ENCODE measurements at places on chromosomes 2 and 18.

DNA sequence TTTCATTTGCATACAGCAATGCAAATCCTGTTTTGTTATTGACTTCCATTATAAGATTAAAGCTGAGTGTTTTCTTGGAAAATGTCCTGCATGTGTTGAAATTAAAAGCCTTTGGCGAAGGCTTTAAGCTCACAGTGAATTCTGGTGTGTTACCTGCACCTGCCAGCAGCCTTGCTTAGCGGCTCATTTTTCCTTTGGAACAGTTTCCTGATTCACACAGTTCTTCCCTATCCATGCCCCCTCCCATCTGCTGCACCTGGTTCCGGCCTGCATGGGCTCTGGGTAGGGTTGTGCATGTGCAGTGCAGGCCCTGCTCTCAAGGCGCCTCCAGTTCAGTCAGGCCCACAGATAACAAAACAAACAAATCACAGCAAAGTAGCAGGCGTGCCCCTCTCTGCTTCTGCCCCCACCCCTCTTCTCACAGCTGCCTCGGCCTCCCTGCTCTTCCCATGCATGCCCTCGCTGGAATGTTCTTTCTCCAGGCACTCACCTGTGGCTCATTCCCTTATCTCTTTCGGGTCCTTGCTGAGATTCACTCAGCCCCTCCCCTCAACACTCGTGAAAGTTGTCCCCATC is 15.8 kb downstream of the MTCL1 start:
- no peak for DNase-seq

GRCh38 chr2:238658054-238658407 is 189.9 kb upstream of the TWIST2 start:
- DNase-seq: no peak

DNA sequence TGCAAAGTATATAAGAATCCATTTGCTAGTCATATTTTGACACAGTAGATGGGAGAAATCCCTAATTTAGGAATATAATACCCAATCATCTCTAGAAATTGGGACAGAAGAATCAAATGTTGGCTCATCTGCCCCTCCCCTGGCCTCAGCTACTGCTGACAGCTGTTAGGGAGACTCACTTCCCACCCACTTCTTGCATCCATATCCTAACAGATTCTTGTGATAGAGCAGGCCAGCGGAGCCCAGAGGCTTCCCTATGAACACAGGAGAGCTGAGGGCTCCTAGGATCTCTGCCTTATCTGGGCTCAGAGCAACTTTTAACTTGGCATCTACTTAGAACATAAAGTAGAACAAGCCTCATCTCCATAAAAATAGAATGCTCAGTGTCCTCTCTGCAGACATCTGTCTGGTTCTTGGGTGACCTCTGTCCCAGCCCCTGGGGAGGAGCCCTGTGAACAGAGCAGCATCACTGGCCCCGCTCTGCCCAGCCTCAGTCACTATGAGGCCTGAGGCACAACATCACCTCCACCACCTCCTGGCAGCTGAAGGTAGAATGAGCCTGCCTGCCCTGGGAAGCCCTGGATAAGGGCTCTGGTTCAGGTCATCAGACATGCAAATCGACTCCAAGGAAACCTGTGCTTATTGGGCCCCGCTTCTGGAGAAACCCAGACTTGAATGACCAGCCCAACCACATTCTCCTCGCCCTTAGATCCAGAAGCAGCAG is 229.7 kb downstream of the ANKRD36B start:
- no peak for DNase-seq

GRCh38 chr2:40027968-40028367 is 248.9 kb upstream of the THUMPD2 start:
- DNase-seq: no peak

DNA sequence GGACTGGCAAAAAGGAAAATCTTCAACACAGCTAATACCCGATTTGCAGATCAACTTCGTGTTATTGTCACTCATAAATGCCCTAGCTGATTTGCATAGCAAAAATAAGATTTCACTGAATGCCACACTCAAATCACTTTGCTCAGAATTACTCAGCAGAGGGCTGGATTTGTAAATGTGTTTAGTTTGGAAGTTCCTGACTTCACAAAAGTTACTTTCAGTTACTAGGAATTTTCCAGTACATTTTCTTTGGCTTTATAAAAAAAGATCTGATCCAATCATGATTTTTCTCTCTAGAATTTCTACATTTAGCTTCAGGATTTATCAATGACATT is 433.3 kb upstream of the ID2 start:
- no peak for DNase-seq

- no peak for DNase-seq
Observed at GRCh38 chr2:45841752-45842407, 190.4 kb downstream of the PRKCE start.

GRCh38 chr2:58466804-58467203 is 225.7 kb upstream of the FANCL start:
- no peak for DNase-seq

DNA sequence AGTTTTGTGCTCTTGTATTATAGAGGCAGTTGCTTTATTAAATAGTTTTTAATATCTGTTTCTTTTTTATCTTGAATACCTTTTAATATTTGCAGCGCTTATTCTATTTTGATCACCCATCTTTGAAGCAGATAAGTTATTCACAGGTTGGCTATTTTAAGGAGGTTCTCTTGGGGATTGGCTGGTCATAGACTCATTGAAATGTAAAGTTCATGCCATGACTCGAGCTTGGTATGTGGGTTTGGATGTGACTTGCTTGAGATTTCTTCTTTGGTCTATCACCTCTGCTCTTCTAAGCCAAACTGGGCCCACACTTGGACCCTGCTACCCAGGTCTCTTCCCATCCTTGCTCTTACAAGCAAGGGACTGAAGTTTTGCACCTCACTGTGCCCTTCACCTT is 33.6 kb downstream of the FARP2 start:
- no peak for DNase-seq

- DNase-seq: no peak
Observed at GRCh38 chr18:7333025-7333562, 102.2 kb downstream of the LRRC30 start.

DNA sequence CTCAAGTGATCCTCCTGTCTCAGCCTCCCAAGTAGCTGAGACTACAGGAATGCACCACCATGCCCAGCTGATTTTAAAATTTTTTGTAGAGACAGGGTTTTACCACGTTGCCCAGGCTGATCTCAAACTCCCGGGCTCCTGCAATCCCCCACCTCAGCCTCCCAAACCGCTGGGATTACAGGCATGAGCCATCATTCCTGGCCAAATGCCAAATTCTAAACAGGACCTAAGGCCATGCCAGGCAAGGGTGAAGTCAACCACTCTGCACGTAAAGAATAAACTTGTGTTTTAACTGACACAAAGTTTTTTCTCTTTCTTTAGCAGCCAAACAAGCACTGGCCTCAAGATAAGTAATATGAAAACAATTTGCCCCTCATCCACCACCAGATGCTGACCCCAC is 37.4 kb upstream of the SATB2 start:
- no peak for DNase-seq

- DNase-seq: no peak
Observed at GRCh38 chr2:45288532-45289417, 279.5 kb upstream of the SIX2 start.

DNA sequence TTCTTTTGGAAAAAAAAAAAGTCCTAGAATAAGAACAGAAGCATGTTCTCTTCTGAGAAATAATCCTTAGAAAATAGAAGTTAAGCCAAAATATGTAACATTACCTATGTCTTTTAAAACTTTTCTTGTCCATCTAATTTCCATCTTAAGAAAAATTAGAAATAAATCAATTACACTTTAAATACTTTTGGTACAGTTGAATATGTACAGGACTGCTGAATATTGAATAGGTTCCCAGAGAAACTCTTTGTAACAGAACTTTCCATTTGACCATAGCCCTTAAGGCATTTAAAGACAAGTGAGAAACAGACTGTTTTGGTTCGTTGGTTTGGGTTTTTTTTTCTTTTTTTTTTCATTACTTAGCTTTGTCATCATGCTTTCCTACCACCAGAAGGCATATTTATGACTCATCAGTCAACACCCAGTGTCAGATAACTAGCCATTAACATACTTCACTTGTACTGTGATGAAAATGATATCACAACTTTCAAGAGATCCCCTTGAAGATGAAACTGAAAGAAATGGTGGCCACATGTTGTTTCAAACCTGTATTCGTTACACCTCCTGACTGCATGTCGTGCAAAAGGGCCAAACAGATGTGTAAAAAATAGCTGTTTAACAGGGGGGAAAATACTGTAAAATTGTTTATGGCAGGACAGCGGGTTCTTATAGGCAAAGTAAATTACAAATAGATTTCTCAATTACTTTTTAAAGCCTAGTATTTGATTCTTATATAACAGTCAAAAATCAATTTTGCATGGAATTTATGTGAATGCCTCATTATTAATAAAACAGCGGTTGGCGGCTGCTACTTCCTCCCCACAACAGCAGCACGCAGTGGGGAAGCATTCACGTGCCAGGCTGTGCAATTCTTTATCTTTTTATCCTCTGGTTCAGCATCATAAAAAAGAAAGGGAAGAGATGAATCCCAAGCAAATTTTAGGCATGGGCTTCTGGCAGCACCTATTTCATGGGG is 280.7 kb upstream of the HNRNPA3 start:
- DNase-seq: no peak

DNA sequence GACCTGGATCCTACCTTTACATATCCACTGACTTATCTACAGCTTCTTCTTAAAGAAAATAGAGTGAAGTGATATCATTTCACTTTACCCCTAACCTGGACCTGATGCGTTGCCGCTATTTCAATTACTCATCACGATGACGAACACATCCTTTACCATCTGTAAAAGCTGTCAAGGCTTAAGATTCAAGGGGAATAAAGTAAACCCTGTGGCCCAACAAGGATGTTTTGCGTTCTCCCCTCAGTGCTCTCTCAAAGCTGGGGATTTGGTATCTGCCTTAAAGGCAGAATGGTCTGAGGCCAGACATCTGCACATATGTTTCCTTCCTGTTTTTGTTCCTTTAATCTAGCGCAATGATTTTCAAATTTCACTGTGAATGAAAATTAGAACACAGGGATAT is 100.1 kb upstream of the KLF7 start:
- no peak for DNase-seq

DNA sequence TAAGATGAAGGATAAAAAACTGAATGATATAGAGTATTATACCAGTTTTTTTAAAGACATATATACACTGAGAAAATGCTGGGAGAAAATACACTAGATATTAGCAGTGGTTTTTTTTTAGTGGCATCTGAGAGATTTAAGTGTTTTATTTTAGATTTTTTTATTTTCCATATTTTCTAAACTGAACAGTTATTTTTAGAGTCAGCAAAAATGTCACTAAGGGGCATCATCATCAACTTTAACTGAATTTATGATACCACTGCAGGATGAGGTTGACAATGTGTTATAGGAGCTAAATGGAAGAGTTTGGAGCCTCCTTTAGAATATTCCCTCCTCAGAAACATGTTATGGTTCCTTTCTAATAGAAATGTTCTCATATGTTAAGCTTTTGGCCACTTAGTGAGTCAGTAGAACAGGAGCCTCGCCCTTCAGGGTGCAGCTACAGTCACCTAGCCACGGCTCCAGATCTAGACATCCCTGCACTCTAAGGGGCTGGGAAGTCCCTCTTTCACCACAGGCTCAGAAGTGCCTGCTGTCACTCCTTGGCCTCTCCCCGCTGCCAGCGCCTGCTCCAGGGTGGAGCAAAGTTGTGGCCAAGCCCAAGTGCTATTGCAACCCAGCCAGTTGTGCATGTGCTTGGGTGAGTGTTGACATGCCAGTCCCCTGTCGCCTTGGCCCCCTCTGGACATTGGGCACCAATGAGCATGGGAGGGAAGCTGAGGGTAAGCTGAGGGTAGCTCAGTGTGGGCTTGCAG is 210.7 kb upstream of the RASGRP3 start:
- no peak for DNase-seq

GRCh38 chr18:70754486-70754885 is 465.6 kb downstream of the SOCS6 start:
- DNase-seq: no peak

DNA sequence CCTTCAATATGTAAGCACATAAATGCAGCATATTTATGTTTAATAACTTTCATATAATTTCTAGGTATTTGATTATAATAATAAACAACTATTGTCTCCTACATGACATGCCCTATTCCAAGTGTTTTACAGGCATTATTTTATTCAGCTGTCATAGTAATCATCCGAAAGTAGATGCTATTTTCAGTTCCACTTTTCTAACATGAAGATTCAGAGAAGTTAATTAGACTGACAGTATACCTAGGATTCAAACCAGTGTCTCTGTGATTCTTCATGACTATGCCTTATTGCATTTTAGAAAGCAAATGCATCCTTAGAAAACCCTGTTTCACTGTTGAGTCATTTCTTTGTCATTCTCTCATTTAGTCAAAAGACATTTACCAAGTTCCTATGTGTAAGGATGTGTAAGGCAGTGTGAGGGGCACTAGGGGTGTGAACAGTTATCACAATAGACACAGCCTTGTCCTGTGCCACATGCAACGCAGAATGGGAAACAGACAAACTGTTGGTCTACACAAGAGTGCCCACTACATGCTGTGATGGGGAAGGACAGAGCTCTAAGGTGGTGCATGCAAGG is 79.8 kb downstream of the DTNA start:
- DNase-seq: no peak

DNA sequence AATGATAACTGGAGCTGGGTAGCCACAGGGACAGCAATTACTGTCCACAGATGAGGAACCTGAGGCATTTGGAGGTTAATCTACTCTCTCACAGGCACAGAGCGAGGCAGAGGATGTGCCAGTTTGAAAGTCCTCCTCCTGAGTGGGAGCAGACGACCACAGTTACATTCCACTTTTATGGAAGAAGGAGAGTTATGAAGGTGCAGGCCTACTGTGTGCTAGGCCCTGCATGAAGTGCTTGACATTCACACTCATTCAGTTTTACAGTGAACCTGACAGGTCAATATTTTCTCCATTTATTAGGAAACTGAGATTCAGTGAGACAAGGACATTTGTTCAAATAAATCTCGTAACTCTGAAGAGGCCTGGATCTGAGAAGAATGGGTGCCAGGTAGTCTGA is 142.0 kb downstream of the TDRD15 start:
- DNase-seq: no peak

DNA sequence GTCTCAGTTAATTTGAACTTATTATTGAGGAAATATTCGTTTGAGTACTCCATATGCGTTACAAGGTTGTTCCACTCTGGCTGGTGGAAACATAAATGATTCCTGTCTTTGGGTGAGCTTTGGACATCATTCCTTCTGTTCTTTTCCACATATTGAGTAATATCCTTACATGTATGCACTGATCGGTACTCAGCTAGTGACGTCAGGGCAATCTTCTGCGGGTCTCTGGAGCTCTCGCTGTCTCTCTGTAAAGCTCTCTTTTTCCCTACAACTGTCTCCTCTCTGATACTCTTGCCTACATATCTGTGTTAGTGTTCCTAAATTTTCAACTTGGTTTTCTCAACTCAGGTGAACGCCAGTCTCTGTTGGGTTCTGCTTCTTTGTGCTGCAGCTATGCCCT is 23.4 kb upstream of the IL36G start:
- DNase-seq: no peak

GRCh38 chr2:164755952-164756351 is 85.7 kb downstream of the COBLL1 start:
- no peak for DNase-seq

Measured in stimulated activated CD4-positive, alpha-beta T cell treated with anti-CD3 and anti-CD28 coated beads, TNF-alpha, amount 100 ng/mL, for 24 hours (primary cell).